ENCODE measurements at places on chromosomes 4 and X.

GRCh38 chr4:133145758-133146573, 3.1 kb upstream of the PCDH10 start:
- DNase-seq = no peak

DNA sequence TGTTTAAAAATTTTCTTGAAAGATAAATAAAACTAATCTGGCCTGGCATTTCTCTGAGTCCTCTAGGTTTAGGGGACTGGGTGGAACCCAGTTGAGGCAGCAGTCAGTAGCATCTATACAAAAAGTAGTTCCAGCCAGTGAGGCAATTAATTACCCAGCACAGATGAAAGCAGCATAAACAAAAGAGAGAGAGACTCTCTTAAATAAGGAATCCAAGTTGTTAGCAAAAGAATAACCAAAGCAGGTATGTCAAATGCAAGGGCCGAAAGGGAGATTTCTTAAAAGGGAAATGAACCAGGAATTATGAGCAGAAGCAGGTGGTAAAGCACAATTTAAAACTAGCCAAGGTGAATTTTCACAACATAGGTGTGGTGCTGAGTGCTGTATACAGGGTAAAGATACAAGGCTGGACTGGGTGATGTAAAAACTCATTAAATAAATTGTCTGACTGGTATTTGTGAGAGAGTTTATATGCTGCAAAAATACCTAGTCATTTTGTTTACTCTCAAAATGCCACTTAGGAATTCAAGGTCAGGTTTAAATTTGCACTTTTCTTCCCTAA, 94.6 kb upstream of the GALNT7 start:
- no peak for DNase-seq

GRCh38 chr4:185508181-185508580, 27.1 kb downstream of the PDLIM3 start:
- DNase-seq = no peak

- no peak for DNase-seq
Measured at GRCh38 chr4:6674500-6675149, 19.1 kb upstream of the S100P start.

GRCh38 chr4:6896035-6896434, 13.6 kb upstream of the TBC1D14 start:
- DNase-seq = no peak

DNA sequence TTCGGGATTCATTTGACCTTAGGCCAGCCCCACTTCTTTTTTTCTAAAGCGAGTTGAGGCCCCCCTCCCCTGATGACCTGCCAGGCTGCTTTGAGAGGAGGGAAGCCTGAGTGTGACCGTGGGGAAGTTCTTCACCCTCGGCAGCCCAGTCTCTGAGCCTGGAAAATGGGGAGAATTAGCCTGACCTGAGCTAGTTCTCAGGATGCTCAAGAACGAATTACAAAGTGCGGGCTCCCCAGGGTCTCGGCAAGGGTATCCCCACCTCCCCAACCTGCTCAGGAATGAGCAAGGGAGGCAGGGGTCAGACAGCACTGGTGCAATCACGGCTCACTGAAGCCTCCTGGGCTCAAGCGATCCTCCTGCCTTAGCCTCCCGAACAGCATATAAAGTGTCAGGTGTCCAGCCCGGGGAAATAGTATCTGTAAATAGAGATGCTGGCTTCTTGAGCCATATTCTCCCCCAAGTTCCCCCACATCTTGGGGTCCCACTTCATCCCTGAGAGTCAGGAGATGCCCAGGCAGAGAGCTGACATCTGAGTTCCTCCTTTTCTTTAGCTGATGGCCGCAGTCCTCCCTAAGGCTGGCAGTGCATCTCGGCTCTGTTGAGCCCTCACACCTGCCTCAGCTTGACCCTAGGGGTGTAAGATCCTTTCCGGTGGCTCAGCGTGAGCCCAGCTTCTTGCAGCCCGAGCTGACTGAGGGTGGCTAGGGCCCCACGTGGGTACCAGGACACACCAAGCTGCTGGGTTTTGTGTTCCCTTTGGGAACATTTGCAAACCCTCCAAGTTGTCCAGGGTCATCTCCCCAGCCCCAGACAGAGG, 1.6 kb downstream of the DUSP9 start:
- peak; percentile 26 for DNase-seq

DNA sequence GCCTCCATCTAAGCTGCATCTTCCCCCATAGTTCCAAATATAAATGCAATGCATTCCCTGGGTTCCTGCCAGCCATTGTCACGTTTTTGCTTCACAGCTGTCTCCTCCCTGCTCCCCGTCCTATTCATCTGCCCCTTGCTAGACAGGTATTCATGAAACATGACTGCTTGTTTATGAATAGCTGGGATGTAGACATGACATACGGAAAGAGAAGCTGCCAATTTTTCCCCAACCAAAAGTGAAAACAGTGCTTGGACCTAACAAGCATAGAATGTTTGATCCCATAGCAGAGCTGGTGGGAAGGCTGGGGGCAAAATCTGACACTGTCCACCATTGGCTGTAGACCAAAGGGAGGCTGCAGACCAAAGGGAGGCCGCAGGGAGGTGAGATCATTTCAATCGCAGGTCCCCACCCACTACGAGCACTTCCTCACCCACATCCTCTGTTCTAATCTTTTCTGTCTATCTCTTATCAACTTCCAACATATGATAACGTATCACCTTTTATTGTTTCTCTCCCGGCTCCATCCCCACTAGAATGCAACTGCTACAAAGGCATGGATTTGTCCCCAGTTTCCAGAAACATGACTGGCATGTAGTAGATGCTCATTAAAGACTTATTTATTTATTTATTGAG, 8.5 kb upstream of the GYG2 start:
- no peak for DNase-seq

DNA sequence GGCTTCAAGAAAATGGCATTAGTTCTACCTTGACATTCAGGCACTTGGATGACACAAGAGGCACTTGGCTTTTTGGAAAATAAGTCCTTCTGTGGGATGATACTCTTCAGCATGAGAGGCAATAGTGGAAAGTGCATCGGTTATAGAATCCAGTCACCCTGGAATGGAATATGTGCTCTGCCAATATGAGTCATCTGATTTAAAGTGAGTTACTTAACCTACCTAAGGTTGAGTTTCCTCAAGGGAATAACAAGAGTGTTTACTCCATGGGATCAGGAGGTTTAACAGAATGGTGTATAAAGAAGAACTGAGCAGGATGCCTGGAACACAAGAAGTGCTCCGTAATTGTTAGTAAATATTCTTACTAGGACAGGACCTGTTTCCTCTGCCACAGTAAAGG, 10.7 kb downstream of the SLC39A8 start:
- DNase-seq = no peak

GRCh38 chr4:48403779-48404178, 62.5 kb downstream of the SLAIN2 start:
- no peak for DNase-seq

DNA sequence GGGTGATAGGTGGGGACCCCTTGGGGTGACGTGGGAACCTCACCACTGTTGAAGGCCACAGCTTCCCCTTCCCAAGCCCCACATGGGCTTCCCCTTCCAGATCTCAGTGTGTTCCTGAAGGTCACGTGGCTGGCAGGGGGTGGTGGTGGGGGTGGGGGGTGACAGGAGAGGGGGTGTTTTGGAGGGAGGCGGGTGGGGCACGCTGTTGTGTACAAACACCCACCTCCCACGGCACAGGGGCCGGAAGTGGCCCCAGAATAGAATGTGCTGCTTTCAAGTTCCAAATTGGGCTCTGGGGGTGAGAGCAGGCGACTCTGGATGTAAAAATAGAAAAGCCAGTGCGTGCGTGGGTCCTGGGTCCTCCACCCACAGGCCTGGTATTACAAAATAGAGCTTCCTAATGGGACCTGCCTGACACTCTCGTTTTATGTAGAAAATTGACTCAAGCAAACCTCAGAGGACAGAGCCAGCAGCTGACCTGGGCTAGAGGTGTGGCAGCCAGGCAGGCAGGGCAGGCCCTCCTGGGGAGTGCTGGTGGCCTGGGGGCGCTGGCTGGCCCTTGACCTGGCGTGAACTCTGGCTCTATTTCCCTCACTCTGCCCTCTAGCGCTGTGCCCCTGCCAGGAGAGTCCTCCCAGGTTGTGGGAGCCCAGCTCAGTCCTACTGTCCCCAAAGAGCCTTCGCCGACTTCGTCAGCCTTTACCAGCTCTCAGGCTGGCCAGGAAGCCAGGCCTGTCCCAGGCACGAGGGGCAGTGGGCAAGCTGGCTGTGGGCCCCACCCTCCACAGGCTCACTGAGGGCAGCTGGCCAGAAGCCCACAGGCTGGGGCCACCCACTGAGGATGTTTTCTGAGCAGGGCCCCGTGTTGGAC, 5.4 kb upstream of the SH3BP2 start:
- peak; percentile 78 for DNase-seq

DNA sequence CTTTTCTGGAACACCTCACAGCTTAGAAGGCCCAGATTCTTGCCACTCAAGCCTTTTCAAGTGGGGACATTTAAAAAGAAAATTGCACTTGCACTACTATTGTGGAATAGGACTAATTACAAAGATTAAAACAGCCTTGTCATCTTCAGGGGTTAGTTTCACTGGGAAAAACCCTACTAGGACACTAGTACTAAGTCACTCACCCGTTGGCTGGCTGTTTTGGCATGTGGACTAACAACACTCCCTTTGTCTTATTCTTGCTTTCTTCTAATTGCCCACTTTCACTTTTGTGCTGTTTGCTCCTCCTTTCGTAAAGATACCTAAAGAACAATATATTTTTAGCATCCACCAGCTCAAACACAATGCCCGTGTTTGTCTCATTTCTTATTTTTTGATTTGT, 200.9 kb upstream of the MID1 start:
- no peak for DNase-seq

DNA sequence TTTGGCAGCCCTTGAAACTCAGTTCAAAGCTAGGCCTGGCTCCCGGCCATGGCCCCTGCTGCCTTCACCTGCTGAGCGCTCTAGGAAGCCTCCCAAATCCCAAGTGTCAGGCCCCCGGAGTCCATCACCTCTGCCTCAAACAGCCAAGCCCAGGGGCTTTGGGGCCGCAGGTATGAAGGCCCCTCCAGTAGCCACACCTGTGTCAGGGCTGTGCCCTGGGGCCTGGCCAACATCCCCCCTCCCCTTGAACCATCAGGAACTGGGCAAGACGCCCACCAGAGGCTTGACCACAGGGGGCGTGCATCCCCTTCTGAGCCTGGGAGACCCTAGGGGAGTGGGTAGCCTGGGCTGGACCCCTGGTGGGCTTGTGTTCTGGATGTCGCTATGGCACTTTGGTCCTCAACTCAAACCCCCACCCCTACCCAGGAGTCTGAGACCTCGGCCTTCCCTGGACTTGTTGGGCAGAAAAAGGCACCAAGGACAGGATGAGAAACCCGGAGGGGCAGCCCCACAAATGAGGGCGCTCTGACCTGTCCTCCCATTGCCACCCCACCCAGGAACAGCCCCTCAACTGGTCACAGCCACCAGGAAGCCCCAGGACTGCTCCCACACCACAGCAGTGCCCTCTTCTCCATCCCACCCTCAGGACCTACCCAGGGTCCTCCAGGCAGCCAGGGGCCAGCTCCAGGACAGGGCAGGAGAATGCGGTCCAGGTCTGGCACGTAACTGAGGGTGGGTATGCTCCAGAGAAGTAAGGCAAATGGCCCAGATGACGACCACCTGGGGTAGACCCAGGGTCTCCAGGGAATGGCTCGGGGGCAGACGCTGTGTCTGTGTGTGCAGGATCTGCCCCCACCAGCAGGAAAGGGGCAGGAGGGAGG, 4.2 kb upstream of the SLBP start:
- DNase-seq = no peak

DNA sequence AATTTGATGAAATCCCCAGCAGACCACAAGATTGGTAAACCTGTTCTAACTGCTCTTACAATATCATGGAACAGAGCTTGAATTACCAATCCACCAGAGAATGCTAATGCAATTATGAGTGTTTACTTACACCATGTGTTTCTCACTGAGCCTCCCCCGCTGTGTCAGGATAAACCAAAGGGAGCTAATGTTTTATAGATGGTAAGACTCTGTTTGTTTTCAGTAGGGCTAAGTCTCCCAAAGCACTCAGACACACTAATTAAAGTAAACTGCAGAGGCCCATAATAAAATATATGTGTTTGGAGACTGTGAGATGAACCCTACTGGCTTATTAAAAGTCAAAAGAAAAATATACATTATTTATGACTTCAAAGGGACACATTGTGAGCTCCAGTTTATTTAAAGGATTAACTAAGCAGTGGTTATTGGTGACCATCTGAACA, 261.7 kb upstream of the FAM241A start:
- DNase-seq = no peak

GRCh38 chr4:168557658-168558057, 60.8 kb downstream of the PALLD start:
- no peak for DNase-seq

Measured in GM12892 (cell line).